ENCODE measurements at places on chromosomes 4 and X.
A peak's percentile ranks its signal among the peaks of the same experiment; 100 is the strongest.

- DNase-seq, result no peak
Measured at GRCh38 chr4:7513671-7514070, 78.9 kb upstream of the PSAPL1 start.

- no peak for DNase-seq
Measured at GRCh38 chrX:98717970-98718369, 1692.1 kb downstream of the PCDH19 start.

DNA sequence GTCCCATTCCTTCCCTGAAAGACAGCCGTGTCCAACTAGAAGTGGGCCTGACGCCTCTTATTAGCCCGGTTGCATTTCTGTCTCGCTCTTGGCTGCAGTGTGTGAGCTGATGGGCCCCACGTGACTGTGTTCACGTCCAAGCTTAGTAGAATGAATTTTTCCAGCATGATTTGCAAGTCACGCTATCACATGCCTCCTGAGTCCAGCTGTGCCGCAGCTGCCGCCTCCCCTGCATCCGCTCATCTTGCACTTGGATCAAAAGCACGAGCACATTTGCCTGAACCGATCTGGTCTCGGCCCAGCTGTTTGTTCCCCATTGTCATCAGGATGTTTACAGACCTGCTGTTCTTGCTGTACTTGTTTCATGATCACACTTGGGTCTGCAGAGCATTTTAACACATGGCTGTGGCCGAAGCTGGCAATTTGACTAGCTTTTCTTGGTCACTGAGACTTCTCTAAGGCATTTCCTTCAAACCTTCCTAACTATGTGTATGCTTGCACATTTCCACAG lies 126.5 kb downstream of the KIT start:
- DNase-seq, result peak; percentile 68

GRCh38 chrX:1598021-1598875 lies 6.8 kb downstream of the AKAP17A start:
- no peak for DNase-seq

- no peak for DNase-seq
Measured at GRCh38 chr4:187995322-187996207, at the start of gene ZFP42. ZFP42 (plus strand) TSS chr4:187995771; CDS start chr4:188002808, 7,037 bp downstream.

DNA sequence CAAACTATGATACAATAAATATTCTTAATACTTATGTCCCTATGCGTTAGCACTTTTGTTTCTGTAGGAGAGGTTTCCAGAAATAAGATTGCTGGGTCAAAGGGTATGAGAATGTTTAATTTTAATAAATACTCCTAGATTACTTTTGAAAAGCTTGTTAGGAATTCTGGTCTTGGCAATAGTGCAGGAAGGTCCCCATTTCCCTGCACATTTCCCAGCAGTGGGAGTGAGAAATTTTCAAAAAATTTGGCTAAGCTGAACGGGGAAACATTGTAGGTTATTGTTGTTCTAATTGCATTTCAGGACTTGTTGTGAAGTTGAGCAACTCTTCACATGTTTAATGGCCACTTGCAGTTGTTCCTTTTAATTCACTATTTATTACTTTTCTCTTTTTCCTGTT lies 27.1 kb downstream of the IGFBP7 start:
- no peak for DNase-seq

- no peak for DNase-seq
Measured at GRCh38 chr4:147110473-147111367, 165.1 kb upstream of the TTC29 start.

DNA sequence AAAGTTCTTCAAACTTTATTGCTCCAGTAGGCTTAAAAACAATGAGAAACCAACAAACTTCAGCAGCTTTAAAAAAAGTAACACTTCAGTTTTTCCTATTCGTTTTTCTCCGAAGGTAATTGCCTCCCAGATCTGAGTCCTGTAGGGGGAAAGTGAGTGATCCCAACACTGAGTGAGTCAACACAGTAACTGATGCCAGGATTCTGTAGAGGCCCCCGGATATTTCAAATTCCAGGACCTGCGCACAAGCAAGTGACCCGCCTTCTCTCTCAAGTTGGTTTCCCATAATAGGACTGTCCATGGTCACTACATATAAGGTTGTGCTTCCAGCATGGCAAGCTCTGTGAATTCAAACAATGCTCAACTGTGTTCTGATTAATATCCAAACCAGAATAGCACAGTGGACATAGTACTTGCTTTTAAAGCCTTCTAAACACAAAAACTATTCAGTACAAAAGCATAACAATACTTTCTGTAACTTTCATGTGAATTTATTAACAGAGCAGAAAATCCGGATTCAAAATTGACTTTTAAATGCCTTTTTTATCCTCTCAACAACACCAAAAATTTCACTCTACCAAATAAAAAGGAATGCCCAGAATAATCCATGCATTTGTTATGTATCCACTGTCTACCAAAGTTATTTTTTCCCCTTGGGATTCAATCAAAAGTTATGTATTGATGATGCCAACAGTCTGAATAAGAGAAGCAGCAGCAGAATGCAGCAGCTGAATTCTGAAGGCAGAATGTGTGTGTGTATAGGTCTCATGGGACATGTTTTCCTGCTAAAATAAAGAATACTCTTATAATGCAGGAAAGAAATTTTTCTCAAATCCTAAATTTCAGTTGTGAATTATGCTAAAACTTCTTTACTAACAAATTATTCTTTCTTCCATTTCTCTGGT lies at the start of gene DMD:
DMD (minus strand) TSS at position 194 of the 905 bp plus-strand sequence. CDS start 237 bp downstream, outside the sequence.
- DNase-seq, result peak; percentile 19

DNA sequence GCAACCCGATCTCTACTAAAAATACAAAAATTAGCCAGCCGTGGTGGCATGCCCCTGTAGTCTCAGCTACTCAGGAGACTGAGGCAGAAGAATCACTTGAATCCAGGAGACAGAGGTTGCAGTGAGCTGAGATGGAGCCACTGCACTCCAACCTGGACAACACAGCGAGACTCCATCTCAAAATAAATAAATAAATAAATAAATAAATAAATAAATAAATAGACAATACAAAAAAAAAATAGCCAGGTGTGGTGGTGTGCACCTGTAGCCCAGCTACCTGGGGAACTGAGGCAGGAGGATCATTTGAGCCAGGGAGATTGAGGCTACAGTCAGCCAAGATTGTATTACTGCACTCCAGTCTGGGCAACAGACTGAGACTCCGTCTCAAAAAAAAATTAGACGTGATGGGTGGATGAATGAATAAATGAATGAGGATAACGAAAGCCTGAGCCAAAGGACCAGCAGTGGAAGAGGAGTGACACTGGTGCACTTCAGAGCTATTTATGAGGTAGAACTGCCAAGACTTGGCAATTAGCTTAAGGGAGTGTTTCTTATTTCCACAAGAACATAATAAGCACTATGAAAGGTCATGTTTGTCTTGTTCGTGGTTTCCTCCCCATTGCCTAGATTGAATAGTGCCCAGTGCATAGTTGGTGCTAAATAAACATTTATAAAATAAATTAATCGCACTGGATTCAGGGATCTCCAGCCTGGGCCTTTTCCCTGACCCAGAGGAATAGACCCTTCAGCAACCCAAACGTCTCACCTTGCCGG lies 232.2 kb downstream of the IDS start:
- DNase-seq, result no peak

DNA sequence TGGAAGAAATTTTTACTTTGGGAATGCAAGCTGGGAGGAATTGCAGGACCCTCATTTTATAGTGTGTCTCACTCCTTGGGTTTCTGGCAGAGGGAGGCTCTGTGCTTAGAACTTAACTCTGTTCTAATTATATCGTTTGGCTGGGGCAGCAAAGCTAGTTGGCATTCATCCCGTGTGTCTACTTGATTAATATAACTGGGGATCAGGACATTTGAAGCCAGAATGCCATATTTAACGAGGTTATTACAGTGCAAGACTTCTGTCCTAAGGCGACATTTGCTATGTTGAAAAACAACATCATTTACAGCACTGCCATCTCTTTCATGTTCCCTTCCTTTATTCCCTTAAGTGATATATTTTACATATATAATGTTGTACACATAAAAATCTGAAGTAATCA lies 179.1 kb upstream of the TBC1D9 start:
- DNase-seq, result no peak

DNA sequence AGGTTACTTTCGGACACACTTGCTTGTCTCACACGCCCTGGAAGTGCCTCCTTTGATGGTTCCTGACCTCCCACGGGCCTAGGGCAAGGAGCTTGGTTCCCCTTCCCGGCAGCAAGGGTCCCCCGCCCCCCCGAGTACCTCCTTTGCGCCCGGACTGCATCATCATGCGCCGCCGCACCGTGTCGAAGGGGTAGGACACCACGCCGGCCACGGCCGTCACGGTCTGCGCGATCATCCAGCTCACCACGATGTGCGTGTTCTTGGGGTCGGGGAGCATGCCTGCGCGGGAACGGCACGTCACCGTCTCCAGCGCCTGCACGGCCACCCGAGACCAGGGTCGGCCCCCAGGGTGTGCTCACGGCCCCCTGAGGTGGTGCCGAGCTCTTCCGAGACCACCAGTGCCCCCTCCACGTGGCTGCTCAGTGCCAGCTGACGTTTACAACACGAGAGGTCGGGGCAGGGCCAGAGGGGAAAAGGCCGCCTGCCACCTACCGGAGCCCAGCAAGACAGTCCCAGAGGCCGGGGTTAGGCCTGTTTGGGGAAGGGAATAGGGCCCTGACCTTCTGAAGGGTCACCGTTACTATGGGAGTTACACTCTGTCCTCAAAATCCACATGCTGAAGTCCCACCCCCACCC lies 4.7 kb downstream of the SLC25A6 start:
- no peak for DNase-seq

DNA sequence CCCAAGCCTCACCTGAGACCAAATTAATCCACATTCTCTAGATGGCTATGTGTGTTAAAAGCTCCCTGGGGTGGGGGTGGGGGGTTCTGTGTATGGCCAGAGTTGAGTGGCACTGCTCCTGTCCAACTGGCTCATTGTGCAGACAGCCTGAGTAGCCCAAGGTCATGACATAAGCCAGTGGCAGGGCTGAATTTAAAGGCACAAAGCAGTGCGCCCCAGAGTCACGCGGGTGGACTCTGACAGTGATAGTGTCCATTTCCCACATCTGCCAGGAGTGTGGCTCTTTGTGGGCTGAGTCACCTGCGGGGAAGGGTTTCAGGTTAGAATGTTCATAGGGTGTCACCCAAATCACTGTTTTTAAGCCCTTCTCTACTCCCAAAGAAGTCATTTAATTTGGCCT lies 45.4 kb downstream of the SCD5 start:
- DNase-seq, result no peak

DNA sequence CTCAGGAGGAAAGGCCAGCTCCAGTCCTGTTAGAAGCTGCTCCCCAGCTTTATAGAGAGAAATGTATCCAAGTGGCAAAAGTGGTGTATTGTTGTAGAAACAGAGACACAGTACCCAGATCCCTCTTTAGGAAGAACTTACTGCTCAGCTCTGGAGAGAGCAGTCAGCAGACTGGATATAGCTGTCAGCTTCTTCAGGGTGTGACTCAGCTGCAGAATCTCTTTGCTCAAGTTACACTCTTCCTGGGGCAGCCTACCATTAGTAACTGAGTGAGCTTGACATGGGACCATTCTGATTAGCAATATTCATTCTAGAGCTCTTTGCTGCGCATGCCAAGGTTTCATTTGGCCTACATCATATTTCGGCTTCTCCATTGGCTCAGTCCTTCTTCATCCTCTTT lies 40.5 kb downstream of the ATP1B4 start:
- DNase-seq, result no peak

- no peak for DNase-seq
Measured at GRCh38 chr4:83993774-83994173, 457.9 kb downstream of the GPAT3 start.

DNA sequence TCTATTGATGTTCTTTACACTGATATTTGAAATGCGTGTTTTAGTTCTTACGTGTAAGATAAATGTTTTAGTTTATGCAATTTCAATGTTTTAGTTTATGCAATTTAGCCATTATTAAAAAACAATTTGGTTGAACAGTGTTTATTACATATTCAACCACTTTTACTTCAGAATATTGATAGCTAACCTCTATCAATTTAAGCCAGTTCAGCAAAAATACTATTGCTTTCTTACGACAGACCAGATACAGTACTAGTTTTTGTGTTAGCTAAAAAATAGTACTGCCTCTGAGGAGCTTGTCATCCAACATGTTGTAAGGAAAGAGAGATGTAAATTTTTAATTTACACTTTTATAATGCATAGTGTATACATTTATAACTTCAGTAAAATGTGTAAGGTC lies 361.7 kb upstream of the FAT1 start:
- no peak for DNase-seq

- no peak for DNase-seq
Measured at GRCh38 chrX:54926978-54927377, 6.4 kb downstream of the TRO start.

- DNase-seq, result no peak
Measured at GRCh38 chr4:66613591-66613990, 931.7 kb downstream of the CENPC start.

DNA sequence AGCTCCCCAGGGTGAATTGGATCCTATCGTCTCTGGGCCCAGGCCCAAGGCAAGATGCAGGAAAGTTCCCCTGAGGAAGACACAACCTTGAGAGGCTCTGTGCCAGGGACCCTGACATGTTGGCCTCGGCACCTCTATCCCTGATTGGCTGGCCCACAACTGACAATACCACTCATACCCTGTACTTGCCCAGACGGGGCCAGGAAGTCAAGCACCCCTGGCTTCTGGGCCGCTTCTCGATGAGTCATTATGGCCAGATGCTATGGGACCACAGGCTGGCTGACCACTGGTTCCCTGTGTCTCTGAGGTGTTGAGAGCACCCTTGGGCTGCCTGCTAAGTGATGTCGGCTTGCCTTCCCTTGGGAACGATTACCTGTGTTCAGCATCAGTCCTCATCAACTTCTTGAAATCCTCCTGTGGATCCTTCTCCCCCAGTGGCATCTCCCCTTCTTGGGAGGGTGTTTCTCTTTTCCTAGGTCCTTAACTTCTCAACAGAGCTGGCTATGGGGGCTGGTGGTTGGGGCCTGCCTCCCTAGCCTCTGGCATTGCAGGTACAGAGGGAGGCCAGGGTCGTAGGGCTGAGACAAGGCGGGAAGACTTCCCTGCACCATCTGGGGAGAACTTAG lies 54.5 kb upstream of the MAMLD1 start:
- no peak for DNase-seq

DNA sequence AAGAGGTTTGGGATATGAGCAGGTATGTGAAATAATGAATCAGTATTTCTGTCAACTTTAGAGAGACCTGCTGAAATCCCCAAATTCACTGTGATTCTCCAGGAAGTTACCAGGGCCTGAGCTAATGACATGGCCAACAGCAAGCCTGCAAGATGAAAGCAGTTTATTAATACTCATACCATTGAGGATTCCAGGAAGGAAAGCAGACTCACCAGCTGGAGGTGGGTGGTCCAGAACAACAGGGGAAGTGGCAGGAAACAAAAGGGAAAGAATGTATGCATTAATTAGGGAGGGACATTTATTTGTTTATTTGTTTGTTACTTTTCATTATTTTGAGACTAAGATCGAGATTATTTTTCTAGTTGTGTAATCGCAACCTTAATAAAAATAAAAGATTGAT lies 196.6 kb upstream of the AGA start:
- DNase-seq, result no peak

GRCh38 chr4:177128306-177128705 lies 181.4 kb upstream of the NEIL3 start:
- no peak for DNase-seq

GRCh38 chrX:120036704-120037103 lies 40.8 kb downstream of the RHOXF2B start:
- DNase-seq, result no peak
